ENCODE measurements at places on chromosomes 12 and 14.

- no peak for DNase-seq
These were observed 123.4 kb downstream of the SLC5A8 start for GRCh38 chr12:101086490-101087135.

- DNase-seq: no peak
These were observed 15.0 kb upstream of the FOXG1 start for GRCh38 chr14:28751467-28752058.

GRCh38 chr14:63468294-63468693 lies 74.9 kb downstream of the PPP2R5E start:
- no peak for DNase-seq

DNA sequence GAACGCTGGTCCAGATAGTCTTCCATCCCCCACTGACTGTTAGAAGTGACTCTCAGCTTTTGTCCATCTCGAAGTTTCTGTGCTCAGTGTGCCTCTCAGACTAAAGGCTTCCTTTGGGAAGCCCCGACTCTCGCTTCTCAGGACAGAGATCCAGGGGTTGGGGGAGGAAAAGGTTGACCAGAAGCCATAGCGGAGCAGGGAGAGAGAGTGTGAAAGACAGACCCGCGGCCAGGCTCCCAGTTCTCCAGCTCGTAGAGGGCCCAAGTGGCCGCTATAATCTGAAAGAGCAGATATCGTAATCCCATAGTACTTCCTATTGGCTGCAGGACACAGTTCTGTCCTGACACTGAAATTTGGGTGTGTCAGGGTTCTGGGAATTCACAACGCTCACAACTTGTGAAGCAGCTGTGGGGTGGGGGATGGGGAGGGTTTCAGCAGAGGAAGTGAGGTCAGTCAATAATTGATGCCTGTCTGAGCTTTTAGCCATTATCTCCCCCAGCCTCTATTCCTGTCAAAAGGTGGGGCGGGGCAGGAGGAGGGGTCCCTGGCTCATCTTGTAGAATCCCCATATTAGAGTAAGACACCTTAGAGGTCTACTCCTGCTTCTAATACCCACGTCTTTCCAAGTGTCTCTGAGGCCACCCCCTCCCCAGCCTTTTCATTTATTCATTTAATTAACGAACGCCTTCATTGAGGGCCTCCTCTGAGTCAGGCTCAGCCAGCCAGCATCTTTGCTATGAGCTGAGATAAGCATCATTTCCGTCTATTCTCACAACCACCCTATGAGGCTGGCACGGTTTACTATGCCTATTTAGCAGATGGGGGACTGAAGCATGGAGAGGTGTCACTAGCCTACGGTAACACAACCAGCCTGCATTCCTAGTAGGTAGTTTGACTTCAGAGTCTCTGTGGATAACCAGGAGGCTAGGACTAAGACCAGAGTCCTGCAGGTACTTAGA lies 1.6 kb upstream of the ACVRL1 start:
- no peak for DNase-seq

DNA sequence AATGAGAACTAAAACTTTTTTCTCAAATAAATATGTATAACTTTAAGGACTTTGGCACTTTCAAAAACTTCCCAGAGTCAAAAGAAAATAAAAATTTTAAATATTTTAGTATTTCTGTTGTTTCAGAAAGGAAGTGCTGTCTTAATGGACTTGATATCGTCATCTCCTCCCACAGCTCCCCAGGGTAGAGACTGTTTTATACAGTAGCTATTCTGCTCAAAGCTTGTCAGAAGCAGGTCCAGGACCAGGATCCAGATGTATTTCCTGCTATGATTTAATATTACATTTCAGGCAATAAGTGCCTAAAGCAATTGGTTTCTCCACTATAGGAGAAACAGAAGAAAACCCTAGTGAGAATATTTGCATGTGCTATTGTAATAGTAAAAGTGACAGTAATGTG lies 218.5 kb upstream of the G2E3 start:
- DNase-seq: no peak

GRCh38 chr14:104085032-104085888 lies at the start of gene ASPG:
Gene ASPG, plus strand, starts transcription at chr14:104085700. Its CDS starts 71 bp downstream, at chr14:104085771.
- DNase-seq: no peak

- no peak for DNase-seq
These were observed 209.0 kb upstream of the RTL1 start for GRCh38 chr14:101112351-101113107.

DNA sequence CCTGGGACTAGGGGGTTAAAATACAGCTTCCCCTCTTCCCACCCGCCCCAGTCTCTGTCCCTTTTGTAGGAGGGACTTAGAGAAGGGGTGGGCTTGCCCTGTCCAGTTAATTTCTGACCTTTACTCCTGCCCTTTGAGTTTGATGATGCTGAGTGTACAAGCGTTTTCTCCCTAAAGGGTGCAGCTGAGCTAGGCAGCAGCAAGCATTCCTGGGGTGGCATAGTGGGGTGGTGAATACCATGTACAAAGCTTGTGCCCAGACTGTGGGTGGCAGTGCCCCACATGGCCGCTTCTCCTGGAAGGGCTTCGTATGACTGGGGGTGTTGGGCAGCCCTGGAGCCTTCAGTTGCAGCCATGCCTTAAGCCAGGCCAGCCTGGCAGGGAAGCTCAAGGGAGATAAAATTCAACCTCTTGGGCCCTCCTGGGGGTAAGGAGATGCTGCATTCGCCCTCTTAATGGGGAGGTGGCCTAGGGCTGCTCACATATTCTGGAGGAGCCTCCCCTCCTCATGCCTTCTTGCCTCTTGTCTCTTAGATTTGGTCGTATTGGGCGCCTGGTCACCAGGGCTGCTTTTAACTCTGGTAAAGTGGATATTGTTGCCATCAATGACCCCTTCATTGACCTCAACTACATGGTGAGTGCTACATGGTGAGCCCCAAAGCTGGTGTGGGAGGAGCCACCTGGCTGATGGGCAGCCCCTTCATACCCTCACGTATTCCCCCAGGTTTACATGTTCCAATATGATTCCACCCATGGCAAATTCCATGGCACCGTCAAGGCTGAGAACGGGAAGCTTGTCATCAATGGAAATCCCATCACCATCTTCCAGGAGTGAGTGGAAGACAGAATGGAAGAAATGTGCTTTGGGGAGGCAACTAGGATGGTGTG lies 1.9 kb downstream of the GAPDH start:
- DNase-seq: no peak

DNA sequence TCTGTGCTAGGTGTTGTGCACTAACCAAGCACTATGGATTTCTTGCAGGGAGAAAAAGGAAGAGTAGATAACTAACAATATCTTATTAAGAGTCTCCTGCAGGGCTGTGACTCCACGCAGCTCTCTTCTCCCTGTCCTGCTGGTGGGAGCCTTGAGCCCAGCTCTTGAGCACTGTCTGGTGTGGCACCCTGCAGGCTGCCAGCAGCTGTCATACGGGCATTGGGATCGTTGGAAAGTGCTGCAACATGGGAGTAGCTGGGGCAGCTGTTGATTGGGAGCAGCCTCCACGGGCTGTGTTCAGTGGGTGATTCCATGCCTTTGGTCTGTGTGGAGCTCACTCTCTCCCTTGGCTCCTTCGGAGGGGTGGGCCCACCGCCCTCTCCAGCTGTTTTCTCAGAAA lies 125.3 kb downstream of the FBXL14 start:
- DNase-seq: no peak

GRCh38 chr14:56342494-56342942 lies 224.3 kb downstream of the PELI2 start:
- DNase-seq: no peak

DNA sequence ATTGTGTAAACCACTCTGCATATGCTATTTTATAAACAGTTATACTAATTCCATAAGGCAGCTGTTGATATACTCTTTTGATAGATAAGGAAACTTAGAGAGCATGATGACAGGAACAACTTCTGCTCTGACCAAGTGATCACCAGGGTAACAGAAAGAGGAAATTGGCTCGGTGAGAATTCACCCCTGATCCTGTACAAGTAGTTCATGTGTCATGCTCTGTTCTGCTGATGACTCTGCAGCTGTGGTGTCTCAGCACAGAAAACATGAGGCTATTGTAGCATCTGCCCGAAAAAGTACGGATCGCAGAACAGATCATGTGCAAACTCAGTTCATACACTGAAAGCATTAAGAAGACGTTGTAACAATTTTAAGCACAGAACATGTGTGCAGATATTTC lies 345.0 kb downstream of the LRIG3 start:
- no peak for DNase-seq

- DNase-seq: no peak
These were observed 7.6 kb downstream of the CALCOCO1 start for GRCh38 chr12:53719649-53720048.

GRCh38 chr14:68921666-68922065 lies 57.4 kb downstream of the ACTN1 start:
- no peak for DNase-seq

DNA sequence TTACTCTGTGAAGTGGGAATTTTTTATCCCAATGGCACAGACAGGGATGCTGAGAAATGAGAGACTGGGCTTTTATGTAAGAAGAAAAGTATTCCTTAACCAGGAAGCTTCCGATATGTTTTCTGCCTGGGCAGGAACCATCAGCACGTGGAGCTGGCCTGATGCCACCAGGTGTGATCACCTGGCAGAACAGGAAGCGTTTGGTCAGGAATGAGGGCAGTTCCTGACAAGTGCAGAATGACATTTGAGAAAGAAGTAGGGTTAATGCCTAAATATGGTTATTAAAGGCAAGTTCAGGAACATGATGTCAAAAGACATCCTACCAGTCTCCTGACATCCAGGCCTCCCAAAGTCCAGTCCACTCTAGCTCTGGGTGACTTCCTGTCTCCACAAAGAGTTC lies 210.3 kb downstream of the NUAK1 start:
- no peak for DNase-seq
